EL (cell line): ENCODE measurements at places on chromosomes 1 and 21.
A peak's percentile ranks its signal among the peaks of the same experiment; 100 is the strongest.

DNA sequence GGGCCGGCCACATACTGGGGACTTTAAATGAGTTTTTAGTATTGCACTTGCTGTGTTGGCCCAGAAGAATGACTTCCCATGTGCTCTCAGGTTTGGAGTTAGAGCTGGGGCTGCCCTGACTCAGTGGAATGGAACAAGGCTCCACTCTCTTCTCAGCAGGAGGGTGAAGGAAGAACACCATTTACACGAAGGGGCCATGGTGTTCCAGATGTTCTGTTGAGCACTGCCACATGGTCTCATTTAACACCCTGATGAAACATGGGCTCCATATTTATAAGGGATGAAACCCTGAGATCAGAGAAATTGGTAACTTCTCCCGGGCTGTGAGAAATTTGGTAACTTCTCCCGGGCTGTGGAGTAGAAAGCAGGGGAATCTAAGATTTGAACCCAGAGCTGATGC is 5.8 kb downstream of the PYCR2 start:
- DNase-seq: no peak

DNA sequence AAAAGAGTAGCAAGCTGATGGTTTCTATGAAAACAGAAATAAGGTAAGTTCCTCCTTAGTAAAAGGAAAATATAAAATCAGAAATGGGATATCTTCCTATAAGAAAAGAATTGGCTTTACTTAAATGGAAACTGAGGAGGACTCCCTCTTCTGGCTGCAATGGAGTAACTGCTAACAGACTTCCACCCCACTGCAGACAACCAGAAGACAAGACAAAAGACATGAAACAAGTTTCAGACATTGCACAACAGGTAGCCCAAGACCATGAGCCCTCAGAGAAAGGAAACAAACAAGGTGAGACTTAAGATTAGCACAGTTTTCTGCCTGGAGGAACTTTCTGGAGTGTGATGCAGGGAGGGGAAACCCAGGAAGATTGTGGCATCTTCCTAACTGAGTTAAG is 17.0 kb upstream of the OLFML2B start:
- DNase-seq: peak; percentile 45

- peak; percentile 30 for DNase-seq
Observed at GRCh38 chr1:207903767-207904166, 7.2 kb downstream of the CD34 start.

GRCh38 chr1:184457500-184457899 is 70.7 kb downstream of the C1orf21 start:
- DNase-seq: peak; percentile 2

DNA sequence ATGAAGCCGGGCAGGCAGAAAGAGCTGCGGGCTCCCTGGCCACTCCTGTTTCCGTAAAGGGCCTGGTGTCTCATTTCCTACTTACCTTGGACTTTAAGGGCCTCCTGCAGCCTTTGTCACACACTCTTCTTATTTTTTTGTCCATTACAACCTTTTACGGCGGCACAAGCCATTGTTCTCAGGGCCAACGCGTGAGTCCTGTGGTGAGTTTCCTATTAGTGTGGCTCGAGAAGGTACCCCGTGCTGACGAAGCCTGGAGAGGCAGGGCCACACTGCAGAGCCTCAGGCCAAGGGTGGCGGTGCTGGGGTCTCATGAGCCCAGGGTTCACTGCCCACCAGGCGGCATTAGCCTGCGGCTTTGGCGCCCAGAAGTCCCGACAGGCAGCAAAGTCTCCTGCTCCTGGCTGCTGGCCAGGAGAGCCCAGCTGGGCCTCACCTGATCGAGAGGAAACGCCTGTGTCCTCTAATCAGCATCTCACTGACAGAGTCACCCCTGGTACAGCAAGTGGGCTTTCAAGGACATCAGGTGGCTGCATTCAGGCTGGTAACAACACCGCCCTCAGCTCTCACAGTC is 62.0 kb downstream of the SIK1 start:
- no peak for DNase-seq

DNA sequence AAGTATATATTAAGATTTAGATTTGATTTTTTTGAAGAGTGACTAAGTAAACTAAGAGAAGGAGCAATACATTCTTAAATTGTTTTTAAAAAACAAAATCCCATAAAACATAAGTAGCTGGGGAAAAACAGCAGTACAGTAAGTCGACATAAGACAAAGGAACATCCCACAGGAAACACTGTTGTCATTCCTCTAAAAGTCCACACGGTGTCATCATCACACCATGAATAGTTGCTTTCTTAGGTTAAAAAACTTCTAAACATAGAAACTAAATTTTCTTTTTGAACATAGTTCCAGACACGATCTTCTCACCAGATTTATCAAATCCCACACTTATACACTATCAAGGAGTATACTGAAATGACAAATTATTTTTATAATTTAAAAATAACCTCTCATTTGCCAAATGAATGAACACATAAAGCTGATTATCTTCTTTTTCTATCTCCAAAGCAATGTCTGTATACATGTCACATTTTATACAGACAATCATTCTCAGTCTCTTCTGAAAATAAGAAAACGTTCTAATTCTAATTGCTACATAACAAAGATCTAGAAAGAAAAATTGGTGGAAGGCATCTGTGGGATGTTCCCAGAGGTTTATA is 15.8 kb downstream of the ODF2L start:
- DNase-seq: peak; percentile 67

DNA sequence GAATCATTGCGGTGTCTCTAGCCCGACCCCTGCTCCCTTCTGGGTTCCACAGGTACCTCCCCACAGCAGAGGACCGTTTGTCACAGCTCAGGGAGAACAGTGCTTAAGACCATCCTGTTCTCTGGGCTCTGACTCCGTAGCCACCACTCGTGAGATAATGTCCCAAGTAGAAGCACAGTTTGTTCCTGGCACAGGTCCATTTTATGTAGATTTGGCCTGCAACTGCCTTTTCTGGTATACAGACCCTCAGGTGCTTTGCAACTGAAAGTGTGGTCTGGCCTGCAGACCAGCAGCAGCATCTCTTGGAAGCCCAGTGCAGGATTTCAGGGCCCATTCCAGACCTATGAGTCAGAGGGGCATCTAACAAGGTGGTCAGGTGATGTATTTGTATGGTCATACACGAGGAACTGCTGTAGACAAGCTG is 28.4 kb upstream of the TMEM125 start:
- peak; percentile 64 for DNase-seq

DNA sequence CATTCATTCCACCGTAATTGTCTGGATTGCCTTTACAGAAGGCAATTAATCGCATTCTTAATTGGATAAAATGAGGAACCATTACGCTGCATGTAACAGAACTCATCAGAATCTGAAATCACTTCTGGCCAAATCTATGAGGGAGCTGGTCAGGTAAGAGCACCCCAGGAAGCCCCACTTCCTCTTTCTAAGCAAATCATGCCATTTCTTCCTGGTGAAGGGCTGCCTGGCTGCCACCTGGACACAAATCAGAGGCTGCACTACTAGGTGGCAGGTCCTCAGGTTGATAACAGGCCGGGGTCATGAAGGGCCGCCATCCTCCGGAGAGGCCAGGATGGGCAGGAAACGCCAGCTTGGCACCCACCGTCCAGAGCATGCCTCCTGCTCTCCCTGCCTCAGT is 73.7 kb downstream of the CAPZB start:
- DNase-seq: no peak

DNA sequence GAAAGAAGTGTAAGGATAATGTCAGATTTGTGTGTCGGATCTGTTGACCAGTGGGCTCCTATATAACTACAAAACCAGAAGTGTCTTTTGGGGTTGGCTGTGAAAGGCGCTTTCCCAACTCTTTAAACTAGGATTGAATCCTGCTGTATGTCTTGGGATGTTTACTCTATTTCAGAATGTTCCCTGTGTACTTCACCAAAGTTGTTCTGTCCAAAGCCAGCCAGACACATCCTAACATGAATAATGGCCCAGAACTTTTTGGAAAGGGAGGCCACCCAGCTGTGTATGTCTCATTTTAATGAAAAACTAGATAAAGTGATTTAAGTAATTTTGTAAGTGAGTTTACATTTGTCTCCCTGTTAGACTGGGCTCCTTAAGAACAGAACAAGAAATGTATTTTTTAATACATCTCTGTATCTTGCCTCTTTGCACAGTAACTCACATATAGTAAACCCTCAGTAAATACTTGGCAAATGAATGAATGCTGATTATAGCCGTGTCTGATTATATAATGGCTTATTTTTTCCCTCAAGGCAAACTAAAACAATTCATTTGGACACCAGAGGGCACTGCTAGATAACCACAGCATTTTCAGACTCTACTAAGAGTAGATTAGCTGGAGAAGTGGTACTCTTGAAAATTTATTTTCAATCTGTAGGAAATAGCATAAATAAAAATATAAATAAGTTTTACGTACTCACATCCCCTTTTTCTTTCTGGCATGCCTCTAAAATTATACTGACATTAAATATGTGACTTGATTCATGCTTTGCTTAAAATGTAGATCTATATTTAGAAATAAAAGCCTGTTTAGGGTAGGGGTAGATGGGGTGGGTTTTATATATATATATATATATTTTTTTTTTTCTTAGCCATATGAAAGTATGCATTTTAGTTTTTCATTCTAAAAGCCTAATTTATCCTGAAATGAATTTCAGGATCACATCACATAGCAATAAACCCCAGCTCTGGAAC is 23.8 kb downstream of the TSEN15 start:
- peak; percentile 67 for DNase-seq

DNA sequence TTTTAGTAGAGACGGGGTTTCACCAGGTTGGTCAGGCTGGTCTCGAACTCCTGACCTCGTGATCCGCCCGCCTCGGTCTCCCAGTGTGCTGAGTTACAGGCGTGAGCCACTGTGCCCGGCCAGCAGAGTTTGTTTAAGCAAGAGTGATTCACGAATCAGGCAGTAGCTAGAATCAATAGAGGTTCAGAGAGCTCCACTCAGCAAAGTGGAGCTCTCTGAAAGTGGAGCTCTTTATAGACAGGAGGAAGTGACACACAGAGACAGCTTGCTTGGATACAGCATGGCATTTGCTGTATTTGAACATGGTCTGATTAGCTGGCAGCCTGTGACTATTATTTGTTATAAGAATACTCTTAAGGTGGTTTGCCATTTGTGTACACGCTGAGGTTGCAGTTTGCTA is 27.1 kb upstream of the CD34 start:
- peak; percentile 61 for DNase-seq

- peak; percentile 68 for DNase-seq
Observed at GRCh38 chr1:212167098-212167497, 118.1 kb upstream of the PPP2R5A start.

DNA sequence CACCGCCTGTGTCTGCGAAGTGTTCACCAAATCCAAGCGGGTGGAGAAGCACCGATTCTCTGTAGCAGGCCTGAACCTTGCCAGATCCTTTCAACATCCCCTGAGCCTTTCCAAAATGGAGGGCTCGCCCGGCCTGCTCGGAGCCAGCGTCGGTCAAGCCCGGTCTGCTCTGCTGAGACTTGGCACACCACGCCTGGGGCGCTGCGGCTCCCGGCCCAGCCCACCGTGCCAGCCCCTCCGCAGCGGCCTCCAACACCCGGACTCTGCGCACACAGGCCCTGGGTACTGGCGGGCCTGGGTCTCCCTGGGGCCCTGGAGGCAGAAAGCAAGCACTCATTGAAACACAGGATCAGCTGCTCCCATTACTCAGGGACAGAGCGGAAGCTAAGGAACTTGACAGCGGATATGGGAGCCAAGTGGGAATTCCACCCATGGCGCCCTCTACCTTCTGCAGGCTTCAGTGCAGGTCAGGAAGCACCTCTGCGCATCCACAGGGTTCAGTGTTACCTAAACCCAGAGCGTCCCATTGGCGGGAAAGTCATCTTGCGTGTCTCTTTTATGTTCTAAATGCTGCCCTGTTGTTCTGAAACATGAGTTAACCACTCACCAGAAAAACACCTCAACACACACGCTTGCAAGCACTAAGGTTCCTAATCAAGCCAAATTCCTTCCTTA is 159.9 kb downstream of the ZBTB18 start:
- DNase-seq: peak; percentile 8

GRCh38 chr1:188089461-188089860 is 1260.7 kb downstream of the PLA2G4A start:
- no peak for DNase-seq

DNA sequence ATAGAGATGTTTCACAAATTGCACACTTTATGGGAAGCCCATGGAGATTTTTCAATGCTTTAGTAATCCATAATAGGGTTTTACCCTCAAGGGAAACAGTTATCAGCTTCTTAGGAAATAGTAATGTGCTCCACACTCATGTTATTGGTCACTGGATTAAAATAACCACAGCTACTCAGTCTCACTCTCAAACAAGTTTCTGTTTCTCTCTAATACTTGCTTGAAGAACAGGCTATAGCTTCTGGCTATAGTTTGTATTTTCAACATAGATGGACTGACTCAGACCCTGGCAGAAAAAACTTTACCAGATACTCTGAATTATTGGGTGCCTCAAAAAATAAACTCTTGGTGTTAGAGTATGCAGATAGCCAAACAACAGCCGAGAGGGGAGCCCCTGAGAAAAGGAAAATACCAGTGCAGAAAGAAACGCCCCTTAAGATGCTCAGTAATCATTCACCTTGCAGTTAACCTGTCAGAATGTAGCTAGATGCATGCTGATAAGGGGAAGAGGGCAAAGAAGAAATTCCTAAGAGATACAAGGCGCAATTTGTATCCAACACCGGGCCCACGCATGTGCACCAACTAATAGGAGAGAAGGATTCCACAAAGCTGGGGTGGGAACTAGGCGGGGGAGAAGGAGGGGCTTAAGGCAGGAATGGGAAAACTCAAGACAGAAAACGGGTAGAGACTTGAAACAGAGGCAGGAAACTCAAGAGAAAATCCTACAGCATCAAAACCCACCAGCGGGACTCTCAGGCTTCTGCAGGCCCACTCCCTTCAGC is 30.4 kb upstream of the PDE4B start:
- DNase-seq: peak; percentile 81
